ENCODE measurements at places on chromosomes 1 and 21.

- peak; percentile 72 for DNase-seq
These were observed 9.9 kb upstream of the CDCA8 start for GRCh38 chr1:37682334-37682987.

DNA sequence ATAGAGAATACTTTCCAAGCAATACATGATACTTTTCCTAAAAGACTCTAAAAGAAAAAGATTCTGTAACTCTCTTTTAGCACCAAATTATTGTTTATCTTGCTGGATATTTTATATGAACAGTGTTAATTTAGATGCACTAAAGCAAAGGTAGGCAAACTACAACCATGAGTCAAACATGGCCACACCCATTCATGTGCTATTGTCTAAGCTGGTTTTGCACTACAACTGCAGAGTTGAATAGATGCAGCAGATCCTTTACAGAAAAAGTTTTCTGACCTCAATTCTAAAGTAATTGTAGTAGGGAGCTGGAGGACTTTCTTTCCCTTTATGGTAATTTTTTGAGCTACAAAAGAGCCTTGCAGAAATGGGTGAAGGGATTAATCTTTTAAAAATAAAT lies 19.4 kb downstream of the BLZF1 start:
- DNase-seq: no peak

DNA sequence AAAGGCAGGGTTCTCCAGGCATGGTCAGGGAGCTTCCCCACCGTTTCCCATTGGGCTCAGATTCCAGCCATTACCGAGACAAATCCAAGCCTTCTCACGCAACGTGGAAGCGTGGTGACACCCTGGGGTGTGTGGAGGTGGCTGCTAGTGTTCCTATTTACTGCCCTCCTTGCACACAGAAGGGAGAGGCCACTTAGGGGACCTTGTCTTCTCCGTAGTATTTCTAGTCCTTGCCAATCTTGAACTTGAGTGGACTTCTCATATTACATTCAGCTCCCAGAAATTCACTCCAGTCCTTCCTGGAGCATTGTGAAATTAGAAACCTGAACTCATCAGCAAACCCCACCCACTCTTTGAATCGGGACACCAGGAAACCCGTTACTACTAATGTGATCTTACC lies 131.6 kb downstream of the AJAP1 start:
- no peak for DNase-seq

GRCh38 chr1:117231748-117232373 lies 21.1 kb upstream of the VTCN1 start:
- DNase-seq: peak; percentile 6

DNA sequence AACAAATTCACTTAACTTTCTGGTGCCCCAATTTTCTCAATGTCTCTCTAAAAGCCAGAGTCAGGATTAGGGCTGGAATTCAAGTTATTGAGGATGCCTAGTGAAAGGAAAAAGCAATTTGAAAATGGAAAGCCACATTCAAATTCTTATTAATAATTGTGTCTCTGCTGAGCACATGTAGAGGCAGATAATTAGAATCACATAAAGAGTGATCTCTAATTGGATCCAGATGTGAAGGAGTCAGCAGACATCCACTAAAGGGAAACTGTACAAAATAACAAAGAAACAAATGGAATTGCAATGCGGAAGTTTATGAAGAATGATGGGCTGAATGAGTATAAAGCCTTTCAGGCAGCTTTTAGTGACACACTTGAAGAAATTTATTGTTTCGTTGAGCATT lies 482.6 kb downstream of the TTLL7 start:
- DNase-seq: peak; percentile 31

GRCh38 chr1:98975113-98975512 lies 29.5 kb downstream of the PLPPR5 start:
- peak; percentile 5 for DNase-seq

DNA sequence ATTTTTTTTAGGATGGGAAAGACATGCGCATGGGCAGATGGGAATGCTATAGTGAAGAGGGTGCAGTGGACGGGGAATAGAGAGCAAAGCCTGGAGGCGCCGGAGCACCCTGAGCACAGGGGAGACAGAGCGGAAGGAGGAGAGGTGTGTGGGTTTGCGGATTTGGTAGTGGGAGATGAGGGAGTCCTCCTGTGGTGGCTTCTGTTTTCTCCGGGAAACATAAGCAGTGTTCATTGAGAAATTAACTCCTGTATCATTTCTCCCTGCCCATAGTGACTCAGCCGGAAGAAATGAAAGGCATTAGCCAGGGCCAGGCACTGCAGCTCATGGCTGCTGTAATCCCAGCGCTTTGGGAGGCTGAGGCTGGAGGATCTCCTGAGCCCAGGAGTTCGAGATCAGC lies 4.7 kb upstream of the PTPRF start:
- DNase-seq: peak; percentile 73

DNA sequence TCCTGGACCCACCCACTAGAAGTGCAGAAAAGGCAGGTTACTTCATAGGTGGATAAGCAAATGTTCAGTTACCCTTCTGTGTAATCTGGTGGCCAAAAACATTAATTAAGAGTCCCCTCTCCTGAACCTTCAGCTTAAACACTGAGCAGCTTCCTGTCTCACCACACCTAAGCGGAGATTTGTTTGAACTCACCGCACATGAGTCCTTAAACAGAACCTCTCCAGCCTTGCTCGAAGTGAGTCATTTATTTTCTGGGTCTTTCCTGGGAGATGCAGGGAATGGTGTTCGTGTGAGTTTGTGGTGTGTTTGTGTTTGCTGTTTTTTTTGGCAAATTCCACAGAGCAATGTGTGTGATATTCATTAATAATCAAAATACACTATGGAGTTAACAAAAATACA lies 7.6 kb upstream of the FNBP1L start:
- DNase-seq: no peak

GRCh38 chr21:14550135-14550534 lies 4.0 kb upstream of the SAMSN1 start:
- no peak for DNase-seq

Data from fibroblast of lung (primary cell).